C1 segment of cervical spinal cord (tissue), 14 donors: ENCODE measurements at places on chromosomes 12 and 14.

DNA sequence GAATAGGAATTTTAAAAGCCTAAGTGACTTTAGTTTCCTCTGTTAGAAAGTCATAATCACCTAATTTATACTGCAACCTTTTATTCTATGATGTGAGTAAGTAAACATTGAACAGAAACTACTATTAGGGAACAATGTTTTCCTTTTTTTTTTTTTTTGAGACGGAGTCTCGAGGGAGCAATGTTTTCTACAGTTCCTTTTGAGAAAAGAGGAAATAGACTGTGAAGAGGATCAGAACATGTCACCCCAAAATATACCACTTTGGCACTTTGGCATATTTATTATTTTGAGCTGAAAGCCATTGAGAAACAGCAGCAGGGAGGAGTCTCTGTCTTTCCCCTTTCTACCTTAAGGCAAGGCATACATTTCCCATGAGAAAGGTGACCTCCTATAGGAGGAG lies 162.7 kb upstream of the CNOT2 start:
- DNase-seq, result no peak

- DNase-seq, result no peak
These were observed 8.3 kb downstream of the KTN1 start for GRCh38 chr14:55588259-55588699.

DNA sequence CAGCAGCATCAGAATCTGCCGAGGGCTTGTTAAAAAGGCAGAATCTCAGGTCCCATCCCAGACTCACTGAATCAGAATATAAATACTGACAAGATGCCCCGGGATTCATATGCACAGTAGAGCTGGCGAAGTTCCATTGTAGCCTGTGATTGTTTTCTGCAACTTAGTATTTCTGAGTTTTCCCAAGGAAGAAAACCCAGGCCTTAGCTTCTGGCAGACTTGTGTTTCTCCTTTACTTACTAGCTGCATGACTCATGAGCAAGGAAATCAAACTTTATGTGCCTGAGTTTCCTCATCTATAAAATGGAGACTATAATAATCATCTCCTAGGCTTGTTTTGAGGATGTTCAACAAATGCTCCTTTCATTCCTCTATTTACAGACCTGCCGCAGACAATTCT lies 278.5 kb upstream of the PLEKHG7 start:
- DNase-seq, result no peak

- DNase-seq, result no peak
These were observed 108.1 kb downstream of the DENND5B start for GRCh38 chr12:31482816-31483215.

DNA sequence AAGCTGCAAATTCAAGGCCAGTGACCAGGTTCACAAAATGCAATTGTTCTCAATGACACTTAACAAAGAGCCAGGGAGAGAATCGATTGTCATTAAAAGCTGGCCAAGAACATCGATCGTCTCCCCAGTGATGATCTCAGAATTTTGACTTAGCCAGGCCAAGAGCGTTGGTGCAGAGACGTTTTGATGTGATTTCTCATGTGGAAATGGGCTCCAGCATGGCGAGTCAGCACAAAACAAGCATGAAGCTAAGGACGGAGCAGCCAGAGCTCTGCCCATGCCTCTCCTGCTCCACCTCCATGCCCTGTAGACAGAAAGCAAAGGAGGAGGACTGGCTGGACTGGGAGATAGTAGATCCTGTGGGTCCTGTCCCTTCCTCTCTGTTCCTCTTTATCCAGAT lies 270.8 kb downstream of the FOXN3 start:
- no peak for DNase-seq

DNA sequence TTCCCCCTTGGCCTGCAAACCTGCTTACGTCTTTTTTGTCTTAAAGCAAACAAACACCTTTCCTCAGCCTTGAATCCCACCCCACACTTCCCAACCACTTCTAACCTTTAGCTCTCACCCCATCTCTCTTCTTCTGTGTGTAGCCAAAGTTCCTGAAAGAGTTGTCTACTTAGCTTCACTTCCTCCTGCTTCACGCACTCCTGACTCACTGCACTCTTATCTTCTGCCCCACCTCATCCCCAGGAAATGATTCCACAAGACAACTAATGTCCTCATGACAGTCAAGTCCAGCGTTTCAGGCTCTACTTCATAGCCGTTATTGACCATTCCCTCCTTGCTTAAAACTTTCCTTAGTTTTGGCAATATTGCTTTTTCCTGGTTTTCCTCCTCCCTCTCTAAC lies 22.4 kb downstream of the EIF2B2 start:
- no peak for DNase-seq

DNA sequence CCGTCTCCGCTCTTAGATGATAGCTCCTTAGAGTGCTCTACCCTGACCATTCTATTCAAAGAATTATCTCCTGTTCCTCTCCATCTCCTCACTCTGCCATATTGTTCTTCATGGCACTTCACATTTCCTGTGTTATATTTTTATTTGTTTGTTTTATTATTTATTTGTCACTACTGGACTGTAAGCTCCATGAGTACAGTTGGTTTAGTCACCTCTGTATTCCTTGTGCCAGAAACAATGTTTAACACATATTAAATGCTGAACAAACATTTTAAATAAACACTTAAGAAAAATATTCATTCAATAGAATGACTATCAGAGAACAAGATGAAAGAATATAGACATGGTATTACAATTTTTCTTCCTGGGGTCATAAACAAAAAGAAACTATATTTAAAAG lies 35.6 kb downstream of the KIAA0586 start:
- DNase-seq, result no peak

DNA sequence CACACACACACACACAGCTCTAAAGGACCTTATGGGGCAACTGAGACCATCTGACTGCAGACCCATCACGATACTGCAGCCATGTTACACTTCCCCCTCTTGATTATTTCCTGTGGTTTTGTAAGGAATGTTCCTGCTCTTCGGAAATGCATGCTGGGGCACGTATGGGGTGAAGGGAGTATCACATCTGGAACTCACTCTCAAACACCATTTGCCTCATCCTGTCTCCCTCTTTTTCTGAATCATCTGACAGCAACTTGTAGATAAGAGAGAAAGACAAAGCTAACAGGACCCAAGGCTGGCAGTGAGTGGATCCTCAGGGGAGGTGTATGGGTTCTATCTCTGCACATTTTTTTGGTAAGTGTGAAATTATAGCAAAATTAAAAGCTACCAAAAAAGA lies 50.3 kb downstream of the RIMBP2 start:
- no peak for DNase-seq

GRCh38 chr12:109781668-109782325 lies 51.4 kb downstream of the TRPV4 start:
- DNase-seq, result no peak

- DNase-seq, result no peak
These were observed 115.3 kb upstream of the NAP1L1 start for GRCh38 chr12:76199808-76200207.

DNA sequence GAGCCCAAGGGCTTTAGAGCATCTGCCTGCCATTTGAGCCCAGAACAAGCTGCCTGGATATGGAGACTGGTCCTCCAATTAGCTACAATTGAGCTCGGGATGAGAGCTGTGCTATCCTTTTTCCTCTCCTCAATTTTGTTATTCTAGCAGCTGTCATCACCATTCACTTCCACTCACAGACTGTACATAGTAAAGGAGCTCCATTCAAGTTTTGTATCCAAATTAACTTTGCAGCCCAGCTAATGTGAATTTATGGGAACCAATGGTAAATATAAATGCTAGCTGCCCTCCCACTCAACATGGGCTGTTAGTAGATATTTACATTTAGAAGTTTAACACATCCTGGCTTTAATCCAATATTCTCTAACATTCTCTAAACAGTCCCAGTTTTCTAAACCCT lies 44.6 kb downstream of the BMP4 start:
- no peak for DNase-seq

GRCh38 chr12:119786539-119786938 lies 90.6 kb downstream of the CIT start:
- peak; percentile 41 for DNase-seq

GRCh38 chr12:46983393-46983793 lies 96.0 kb upstream of the PCED1B start:
- DNase-seq, result no peak

DNA sequence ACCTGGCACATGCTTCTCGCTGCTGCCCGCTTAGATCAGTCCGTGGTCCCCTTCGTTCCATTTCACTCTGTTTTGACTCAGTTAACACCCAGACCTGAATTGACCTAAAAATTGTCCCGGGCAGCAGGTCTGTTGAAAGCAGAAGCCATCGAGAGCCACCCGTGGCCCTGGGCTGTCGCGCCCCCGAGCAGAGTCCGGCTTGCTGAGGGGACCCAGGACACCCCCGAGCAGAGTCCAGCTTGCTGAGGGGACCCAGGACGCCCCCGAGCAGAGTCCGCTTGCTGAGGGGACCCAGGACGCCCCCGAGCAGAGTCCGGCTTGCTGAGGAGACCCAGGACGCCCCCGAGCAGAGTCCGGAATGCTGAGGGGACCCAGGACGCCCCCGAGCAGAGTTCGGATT lies 50.2 kb upstream of the GALNT9 start:
- DNase-seq, result no peak

DNA sequence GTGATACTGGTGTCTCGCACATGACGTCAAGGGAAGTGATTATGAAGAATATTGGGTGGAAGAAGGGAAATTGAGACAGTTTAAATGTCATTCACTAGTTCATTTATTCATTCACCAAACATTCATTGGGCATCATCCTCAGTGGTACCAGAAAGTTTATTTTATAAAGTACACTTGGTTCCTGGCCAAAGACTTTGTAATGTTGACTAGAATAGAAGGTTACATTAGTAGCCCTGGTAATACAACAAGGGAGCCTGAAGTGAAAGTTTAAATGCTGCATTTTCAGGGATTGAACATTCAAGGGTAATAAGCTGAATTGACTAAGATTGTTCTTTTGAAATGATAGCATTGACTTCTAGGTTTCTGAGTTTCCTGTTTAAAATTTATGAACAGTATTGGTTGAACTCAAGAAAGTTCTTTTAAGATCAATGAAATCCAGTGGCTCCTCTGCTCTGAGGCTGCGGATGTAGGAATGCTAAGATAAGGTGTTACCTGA lies 236.8 kb upstream of the BTG1 start:
- DNase-seq, result no peak

GRCh38 chr14:90184571-90185266 lies 71.6 kb upstream of the PSMC1 start:
- no peak for DNase-seq

- DNase-seq, result no peak
These were observed 233.6 kb upstream of the ARHGAP5 start for GRCh38 chr14:31843361-31844091.

- DNase-seq, result no peak
These were observed 124.0 kb downstream of the NDUFA12 start for GRCh38 chr12:94879542-94879941.

GRCh38 chr14:20413744-20414082 lies 412 bp upstream of the TEP1 start:
- DNase-seq, result no peak

DNA sequence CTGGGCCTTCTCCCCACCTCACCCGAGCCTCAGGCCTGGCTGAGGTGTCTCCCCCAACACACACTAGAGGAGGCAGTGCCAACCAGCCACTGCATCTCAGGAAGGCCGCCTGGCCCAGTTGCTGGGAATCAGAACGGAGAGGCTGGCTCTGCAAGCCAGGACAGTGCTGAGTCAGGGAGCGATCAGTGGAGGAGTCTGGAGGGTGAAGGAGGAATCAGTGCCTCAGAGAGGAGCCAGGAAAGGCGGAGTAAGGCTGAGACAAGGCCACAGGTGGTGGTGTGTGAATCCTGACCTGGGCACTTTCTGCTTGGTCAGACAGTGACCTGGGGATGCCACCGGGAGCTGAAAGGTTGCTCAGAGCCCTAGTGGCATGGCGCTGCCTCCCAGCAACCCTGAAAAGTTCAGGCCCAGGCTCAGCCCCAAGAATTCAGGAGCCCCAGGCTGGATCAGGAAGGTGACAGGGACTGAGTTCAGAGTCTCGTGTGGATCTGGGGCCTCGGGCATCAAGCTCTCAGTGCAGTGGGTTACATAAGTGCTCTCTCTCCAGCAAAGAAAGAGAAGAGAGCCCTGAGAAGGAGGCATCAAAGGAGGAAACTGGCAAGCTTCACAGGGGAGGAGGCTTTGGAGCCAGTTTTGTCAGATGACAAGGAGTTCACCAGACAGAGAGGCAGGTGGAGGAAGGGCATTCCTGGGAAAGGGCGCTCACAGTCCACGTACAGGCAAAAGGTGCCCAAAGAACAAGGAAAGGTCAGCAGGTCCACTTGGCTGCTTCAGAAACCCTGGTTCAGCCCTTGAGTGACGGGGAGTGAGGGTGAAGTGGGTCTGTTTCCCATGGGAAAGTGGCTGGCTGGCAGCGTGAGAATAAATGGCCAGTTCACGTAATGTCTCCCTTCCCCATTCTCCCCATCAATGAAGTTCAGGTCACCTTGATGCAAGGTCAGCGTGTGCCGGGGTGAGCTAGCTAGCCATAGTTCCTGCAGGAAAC lies 87.8 kb downstream of the ZFP36L1 start:
- DNase-seq, result no peak

DNA sequence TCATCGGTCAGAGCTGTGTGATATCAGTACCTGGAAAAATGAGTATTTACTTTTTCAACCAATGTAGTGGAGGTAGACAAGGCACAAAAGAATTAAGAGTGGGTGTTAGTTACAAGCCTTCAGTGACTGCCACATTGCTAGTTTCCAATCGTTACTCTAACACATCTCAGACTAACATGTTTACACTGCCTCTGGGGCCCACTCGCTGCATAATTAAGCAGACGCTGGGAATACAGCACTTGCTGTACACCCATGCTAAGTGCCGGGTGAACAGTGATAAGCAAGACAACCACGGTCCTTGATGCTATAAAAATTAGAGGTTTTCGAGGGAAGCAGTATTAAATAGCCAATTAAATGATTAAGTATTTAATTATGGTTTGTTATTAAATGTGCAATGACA lies 1147.6 kb downstream of the AACS start:
- DNase-seq, result no peak

- peak; percentile 56 for DNase-seq
These were observed 4.4 kb upstream of the SCAF11 start for GRCh38 chr12:45994736-45995135.

DNA sequence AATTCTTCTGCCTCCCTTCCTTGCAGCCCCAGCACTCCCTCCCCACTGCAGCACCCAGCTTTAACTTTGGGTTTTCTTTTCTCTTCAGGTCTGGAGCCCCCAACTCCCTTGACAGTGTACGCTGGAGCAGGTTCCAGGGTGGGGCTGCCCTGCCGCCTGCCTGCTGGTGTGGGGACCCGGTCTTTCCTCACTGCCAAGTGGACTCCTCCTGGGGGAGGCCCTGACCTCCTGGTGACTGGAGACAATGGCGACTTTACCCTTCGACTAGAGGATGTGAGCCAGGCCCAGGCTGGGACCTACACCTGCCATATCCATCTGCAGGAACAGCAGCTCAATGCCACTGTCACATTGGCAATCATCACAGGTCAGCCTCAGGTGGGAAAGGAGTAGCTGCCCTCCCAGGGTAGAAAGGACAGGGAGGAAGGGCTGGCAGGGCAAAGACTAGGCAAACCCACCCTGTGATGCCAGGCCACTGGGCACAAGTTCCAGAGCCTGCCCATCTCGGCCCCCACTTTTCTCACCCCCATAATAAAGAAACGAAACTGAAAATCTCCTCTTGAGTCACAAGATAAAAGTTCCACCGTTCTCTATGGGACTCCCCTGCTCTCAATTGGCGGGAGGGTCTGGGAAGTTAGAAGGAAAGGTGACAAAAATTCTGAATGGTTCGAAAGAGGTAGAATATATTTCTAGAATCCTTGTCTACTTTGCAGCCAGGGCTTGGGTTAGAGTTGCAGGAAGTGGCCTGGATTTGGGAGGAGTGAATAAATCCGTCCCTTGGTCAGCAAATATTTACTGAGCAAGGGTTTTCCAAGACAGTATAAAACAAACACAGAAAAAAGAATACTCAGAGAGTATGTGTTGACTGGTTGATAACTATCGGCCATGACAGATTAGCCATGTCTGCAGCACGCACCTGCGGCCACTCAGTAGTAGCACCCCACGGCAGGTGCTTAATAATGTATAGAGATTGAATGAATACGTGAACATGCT lies 3.2 kb downstream of the LAG3 start:
- no peak for DNase-seq
